ENCODE measurements at places on chromosomes 13 and 19.

- peaks cover 8% of the 10 kb centered on the region for H3K27me3 ChIP-seq
- no peak overlapping the region for H3K27ac ChIP-seq
- H3K36me3 ChIP-seq: no peaks in the 10 kb centered on the region
- peaks cover 3% of the 10 kb centered on the region for H3K4me1 ChIP-seq
- DNase-seq: no peak
These were observed 4.9 kb downstream of the SLC7A10 start for GRCh38 chr19:33220735-33221134.

GRCh38 chr13:28316836-28317235 lies 178.1 kb downstream of the FLT1 start:
- no peak overlapping the region for H3K4me3 ChIP-seq
- H3K4me1 ChIP-seq: no peaks in the 10 kb centered on the region
- H3K27ac ChIP-seq: no peak overlapping the region

DNA sequence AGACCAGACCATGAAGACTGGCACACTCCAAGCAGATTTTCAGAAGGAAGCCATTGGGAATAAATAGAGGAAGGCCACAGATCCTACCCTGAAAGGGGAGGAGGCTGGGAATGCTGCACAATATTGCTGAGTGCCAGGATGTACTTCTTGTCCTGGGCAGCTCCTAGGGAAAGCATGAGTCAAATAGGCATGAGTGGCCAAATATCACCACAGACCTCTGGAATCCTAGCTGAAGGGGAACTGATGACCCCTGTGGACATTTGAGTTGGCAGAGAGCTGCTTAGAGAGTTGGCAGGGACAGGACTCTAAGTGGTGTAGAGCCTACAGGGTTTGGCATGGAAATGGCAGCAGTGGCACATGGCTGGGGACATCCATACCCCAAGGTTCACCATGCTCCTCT lies 234.3 kb upstream of the TRPC4 start:
- H3K27ac ChIP-seq: no peak overlapping the region
- no peaks in the 10 kb centered on the region for H3K4me1 ChIP-seq
- DNase-seq: no peak
- no peaks in the 10 kb centered on the region for H3K27me3 ChIP-seq
- H3K36me3 ChIP-seq: no peaks in the 10 kb centered on the region

DNA sequence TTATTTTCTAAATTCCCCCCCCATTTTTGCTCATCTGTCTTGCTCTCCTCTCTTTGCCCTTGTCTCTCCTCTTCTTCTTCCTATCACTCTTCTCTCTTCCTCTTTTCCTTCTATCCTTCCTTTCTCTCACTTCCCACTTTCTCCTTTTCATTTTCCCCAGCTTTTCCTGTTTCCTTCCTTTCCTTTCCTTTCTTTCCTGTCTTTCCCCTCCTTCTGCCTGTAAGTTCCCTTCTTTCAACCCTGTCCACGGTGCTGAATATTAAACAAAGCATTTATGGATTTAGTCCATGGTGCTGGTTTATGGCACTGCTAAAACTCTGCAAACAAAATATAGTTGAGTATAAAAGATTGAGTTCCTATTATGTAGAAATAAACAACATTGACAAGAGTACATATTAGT lies 27.6 kb downstream of the SCEL start:
- H3K4me1 ChIP-seq: peaks cover 11% of the 10 kb centered on the region
- H3K27me3 ChIP-seq: no peaks in the 10 kb centered on the region
- DNase-seq: no peak

DNA sequence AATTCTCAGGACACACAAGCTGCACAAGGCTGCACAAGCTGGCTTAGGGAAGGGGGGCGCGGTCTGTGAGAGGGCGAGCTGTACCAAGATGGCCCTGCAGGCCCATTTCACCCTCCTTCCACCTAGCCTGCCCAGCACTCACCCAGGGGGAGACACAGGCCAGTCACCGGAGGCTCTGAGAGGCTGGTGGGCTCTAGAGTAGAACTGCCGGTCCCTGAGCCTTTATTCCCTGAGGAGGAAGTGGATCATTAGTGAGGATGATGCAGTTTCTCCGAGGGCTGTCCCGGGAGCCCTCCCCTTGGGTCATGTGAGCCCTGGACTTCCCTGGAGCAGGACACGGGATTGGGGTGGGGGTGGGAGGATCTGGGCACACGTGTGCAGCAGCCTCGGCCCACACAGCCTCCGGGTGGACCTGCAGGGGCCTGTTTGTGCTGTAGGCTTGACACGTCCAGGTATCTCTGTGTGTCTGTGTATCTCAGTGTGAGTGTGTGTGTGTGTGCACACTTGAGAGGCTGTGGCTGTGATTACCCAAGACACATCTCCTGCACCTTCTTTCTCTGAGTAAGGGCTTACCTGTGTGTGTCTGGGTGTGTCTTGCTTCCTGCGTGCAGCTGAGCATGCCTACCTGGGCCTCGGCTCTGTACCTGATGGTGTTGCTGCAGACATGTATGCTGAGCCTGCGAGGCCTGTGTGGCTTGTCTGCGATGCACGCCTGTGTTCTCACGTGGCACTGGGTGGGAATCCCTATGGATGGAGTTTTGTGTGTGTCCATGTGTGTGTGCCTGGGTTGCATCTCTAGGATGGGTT lies at the start of gene ACP5:
Gene ACP5, minus strand, starts transcription at position 195 of the 807 bp plus-strand sequence. CDS start 328 bp downstream, outside the sequence.
- no peaks in the 10 kb centered on the region for H3K27me3 ChIP-seq
- H3K4me1 ChIP-seq: peaks cover 68% of the 10 kb centered on the region
- no peak for DNase-seq
- peak within 1 kb of the TSS; percentile 48 for H3K27ac ChIP-seq
- peak within 1 kb of the TSS; percentile 54 for H3K4me3 ChIP-seq

DNA sequence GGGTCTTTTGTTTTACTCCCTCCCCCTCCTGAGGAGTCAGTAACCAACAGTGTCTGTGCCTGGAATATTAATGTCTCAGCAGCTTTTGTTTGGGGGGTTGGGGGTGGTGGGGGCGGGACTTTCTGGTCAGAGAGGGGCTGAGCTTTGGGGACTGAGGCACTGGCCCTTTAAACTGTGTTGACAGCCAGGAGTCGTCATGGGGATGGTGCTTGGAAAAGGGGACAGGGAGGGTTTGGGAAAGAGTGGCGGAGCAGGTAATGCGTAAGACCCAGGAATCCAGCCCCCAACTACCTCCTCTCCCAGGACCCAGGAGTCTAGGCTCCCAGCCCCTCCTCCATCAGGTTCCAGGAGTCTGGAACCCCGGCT lies 5.2 kb downstream of the CADM4 start:
- H3K36me3 ChIP-seq: no peaks in the 10 kb centered on the region
- no peak for DNase-seq
- H3K27ac ChIP-seq: no peak overlapping the region
- H3K4me1 ChIP-seq: no peaks in the 10 kb centered on the region
- peaks cover 23% of the 10 kb centered on the region for H3K27me3 ChIP-seq
- no peak overlapping the region for H3K4me3 ChIP-seq

- H3K4me1 ChIP-seq: peaks cover 63% of the 10 kb centered on the region
These were observed 42.3 kb downstream of the RFX2 start for GRCh38 chr19:6067975-6068374.

- no peak for DNase-seq
- no peaks in the 10 kb centered on the region for H3K4me1 ChIP-seq
- no peaks in the 10 kb centered on the region for H3K36me3 ChIP-seq
- H3K27ac ChIP-seq: no peak overlapping the region
- no peak overlapping the region for H3K4me3 ChIP-seq
These were observed 39.3 kb downstream of the FGF9 start for GRCh38 chr13:21710163-21710562.

GRCh38 chr19:46016426-46017094 lies 6.3 kb downstream of the PGLYRP1 start:
- peaks cover 29% of the 10 kb centered on the region for H3K4me1 ChIP-seq
- H3K27ac ChIP-seq: no peak overlapping the region
- peaks cover 16% of the 10 kb centered on the region for H3K27me3 ChIP-seq
- peak; percentile 83 for DNase-seq
- H3K4me3 ChIP-seq: peak overlapping the region; percentile 84
- H3K36me3 ChIP-seq: no peaks in the 10 kb centered on the region

- H3K4me3 ChIP-seq: no peak overlapping the region
- DNase-seq: no peak
- H3K36me3 ChIP-seq: no peaks in the 10 kb centered on the region
- no peaks in the 10 kb centered on the region for H3K4me1 ChIP-seq
- no peaks in the 10 kb centered on the region for H3K27me3 ChIP-seq
These were observed 56.4 kb downstream of the GGACT start for GRCh38 chr13:100532090-100532766.

All from CD14-positive monocyte (primary cell).